Effector CD4-positive, alpha-beta T cell (primary cell): ENCODE measurements at places on chromosomes 2 and 18.

DNA sequence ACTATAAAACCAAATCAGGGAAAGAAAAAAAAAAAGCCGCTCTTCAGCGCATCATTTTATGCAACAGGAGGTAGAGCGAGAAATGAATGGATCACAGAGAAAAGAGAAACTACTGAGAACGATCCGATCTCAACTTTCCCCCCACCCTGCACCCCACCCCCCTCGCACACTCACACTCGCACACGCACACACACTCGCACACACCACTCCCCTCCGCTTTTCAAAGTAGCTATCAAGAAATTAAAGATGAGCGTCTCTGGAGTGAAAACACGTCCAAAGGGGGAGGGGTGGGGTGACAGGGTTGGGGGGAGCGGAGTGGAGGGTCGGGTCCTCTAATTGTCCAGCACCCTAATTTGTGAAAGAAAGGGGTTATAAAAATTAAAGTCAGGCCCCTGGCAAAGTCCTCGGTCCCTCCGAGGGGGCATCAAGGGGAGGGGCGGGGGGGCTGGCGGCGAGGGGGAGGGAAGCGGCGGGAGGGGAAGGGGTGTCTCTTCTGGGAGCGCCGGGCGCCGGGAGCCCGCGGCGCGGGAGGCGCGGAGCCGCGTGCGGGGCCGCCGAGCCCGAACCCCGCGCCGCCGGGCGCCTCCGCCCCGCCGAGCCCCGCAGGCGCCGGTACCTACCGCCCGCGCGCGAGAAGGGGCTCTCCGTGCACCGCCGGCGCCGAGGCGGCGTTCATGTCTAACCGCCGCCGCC lies 428 bp downstream of the TCF4 start:
- DNase-seq: no peak

- DNase-seq: no peak
Measured at GRCh38 chr18:48756511-48757226, 194.1 kb downstream of the SMAD7 start.

DNA sequence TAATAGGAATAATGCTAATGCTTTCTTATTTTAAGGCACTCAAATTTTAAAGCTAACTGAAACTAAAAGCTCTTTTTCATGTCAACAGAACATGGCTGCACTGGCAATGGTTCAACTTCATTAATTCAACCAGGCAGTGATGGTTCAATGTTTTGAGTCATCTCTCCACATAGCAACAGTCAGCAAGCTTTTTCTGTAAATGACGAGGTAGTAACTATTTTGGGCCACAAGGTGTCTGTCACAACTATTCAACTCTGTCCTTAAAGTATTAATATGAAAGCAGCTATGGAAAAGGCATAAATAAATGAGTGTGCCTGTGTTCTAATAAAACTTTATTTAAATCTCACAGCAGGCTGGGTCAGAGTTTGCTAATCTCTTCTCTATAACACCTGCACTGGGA lies 1425.6 kb upstream of the PIK3C3 start:
- no peak for DNase-seq

GRCh38 chr2:74822771-74823566 lies 11.0 kb upstream of the HK2 start:
- no peak for DNase-seq

DNA sequence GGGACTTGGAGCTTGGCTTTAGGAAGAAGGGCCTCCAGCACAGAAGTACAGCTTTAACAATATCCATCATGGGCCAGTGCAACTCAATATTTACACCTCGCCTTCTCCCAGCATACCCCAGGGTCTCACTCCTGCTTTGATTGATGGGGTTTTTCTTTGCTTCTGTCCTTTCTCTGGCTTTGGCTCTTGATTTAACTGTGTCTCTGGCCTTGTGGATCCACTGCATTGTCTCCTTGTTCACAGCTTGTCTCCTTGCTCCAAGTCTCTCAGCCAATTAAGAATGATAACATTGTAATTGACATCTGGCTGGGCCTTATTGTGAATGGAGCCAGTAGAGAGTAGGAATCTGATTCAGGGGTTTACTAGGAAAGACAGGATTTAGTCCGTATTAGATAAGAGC lies 1019.5 kb downstream of the TMEM182 start:
- DNase-seq: no peak

- no peak for DNase-seq
Measured at GRCh38 chr2:47708801-47709499, 74.0 kb upstream of the MSH6 start.

DNA sequence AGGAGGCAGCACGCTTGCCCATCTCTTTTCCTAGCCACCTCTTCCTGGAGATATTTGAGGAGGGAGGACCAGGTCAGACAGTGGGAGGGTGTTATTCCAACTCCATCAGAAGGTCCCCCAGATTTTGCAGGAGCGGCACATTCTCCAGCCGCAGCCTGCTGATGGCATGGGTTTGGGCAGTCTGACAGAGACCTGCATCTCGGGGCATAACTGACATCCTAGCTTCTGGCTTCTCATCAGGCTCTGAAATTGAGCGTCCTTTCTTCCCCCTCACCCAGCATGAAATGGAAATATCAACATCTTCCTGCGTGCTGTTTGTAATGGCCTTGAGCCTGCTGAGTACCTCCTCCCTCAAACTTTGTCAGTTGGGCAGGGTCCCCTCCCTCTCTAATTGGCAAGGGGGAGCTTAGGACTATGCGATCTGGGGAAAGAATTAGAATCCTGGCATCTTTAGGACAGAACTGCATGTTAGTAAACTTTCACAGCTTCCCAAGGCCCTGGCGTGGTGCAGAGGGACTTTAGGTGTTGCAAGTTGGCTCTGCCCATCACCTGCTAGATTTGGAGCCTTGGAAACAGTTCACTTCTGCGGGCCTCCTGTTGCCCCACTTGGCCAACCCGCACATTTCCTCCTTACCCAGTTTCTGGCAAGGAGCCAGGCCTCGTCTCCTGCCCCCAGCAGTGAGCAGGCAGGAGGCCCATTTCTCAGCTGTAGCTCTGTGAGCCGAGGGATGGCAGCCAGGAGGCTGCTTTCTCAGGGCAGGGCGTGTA lies 2.2 kb downstream of the ITM2C start:
- peak; percentile 58 for DNase-seq

- no peak for DNase-seq
Measured at GRCh38 chr2:25524507-25524906, 148.9 kb downstream of the DTNB start.

- no peak for DNase-seq
Measured at GRCh38 chr18:56799756-56800155, 148.6 kb downstream of the WDR7 start.

- DNase-seq: no peak
Measured at GRCh38 chr18:45046228-45046627, 365.5 kb downstream of the SETBP1 start.

DNA sequence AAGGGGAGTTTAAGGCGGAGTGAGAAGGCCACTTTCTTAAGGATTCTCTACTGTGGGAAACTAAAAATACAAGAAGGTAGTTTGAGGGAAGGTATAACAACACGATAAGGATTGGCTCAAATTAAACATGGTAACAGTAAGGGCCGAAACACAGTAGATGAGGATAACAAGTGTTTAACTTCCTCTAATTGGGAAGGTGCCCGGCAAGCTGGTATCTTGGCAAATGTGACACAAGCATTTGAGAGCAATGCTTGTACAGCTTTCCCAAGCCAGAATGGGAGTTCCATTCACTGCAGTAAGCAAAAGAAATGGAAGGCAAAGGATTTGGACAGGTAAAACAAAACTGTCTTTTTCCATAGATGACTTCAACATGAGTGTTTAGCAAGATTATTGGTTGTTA lies 19.8 kb downstream of the USP40 start:
- no peak for DNase-seq

DNA sequence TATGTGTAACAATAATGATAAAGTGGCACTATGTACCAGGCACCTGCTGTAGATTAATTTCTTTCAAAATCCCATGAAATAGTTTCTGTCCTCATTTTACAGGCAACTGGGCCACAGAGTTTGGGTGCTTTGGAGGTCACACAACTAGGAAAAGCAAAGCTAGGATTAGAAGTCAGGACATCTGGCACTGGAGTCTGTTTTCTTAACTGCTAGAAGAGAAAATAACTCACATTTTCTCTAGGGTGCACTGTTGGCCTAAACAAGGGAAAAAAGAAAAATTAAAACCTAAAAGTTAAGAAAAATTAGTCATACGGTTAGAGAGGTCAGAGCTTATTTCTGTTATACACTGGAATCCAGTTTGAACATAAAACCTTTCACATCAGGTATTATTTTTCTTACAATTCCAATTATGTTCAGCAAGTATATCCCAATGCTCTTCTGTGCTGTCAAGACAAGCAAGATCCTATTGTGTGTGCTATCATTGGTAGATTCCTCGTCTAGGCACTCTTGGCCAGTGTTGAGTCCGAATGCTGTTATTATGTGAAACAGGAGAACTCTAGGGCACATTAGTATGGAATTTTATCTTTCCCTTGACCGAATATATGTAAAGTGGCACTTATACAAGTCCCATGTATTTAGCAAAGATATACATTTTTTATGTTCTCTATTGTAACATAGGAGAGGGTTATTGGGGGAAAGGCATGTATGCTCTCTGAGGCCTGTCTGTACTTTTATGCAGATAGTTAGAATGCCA lies 1.5 kb upstream of the OSGEPL1 start:
- DNase-seq: no peak

DNA sequence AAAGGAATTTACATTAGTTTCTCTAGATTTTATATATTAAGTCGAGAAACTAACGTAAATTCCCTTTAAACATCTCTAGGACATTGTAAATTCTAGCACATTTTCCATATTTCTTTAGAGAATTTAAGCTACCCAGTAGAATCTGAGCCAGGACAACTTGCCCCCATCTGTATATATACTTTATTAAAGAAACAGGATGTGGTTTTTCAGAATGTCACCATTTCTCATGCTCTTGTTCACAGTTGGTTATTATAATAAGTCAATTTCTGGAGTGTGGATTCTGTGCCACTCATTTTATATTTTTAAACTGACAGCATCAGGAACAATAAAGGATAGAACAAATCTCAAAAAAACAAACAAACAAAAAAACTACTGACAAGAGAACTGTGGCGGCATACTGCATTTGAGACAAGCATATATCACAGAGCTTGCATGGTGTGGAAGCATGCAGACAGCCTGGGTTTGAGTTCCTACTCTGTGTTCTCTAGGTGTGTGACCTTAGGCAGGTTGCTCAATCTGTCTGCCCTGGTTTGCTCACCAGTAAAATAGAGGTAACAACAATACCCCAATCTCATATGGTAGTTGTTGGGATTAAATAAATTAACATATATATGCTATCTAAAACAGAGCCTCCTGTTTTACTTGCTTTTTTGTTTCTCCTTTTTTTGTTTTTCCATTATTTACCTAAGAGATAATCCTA lies 61.4 kb upstream of the DNER start:
- no peak for DNase-seq

DNA sequence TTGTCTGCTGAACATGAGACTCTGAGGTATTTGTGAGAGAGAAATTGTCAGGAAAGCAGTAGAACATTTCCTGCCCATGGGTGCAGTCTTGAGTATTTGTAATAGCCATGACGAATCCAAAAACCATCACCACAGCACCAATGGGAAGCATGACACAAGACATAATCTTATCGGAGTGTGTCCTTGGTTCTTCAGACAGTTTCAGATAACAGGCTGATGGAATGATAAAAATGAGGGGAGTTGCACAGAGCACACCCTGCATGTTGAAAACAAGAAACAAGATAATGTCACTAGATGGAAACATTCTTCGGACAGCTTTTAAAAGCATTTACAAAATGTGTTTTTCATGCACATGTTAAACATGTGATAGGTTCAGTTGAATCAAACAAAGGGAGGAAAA lies 56.9 kb downstream of the SLC38A11 start:
- DNase-seq: no peak

DNA sequence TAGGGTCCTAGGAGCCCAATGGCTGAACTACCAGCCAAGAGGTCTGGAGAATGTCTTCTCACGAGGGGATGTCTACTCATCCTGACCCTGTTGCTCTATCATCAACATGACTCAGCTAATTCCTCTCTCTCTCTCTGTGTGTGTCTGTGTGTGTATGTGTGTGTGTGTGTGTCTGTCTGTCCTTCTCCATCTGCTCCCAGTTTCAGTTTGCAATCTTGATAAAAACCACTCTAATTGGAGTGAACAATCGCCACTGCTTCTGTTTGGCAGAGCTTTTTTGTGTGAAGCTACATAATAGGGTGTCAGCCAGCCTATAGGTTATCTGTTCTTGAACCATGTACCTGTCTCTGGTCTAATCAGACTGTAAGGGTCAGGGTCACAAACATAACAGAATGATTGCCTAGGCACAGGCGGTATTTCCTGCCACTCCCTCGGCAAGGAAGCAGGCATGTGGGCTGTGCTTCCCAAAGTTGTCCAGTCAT lies 219.8 kb downstream of the SH3BP4 start:
- DNase-seq: no peak

DNA sequence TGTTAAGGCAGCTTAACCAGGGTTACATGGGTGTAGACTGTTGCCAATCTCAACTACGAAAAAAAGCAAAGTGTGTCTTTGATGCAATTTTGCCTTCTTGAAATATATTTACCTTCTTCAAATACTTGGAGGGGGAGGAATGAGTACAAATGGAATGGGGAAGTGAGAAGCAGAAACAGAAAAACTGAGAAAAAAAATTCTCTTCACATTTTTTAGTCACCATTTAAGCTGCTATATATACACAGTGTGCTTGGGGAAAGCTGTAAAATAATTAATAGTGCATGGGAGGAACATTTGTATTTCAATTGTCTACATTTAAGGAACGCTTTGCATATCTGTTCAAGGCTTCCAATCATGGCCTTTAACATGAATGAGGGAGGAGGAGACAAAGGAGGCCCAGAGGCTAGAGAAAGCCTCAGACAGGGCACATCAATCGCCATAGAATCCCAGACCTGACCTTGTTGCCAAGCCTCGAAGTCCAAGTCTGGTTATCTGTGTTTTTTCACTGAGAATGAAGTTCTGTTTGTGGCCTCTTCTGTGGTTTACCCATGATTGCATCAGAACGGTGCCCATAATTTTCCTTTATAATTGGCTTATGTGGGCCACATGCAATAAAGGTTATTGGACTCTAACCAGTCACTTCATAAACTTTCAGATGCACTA lies 158.6 kb downstream of the PIK3C3 start:
- no peak for DNase-seq

- no peak for DNase-seq
Measured at GRCh38 chr2:45300026-45300750, 290.9 kb upstream of the SIX2 start.

DNA sequence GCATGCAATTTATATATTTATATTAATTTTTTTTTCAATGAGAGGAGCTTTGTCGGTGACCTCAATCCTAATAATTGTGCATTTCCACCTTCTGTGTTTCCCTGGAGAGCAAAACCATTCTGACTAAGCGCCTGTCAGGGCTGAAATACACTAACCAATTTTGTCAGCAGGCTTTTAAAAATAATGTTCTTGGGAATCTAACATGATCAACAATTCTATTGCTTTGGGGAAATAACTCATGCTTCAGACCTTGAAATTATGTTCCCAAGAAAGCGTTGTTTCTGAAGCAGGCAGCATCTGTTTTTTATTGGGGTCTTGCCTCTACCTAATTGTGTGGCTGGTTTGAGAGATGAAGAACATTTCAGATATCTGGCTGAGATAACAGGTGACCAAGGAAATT lies 129.1 kb upstream of the ALKAL2 start:
- DNase-seq: no peak

DNA sequence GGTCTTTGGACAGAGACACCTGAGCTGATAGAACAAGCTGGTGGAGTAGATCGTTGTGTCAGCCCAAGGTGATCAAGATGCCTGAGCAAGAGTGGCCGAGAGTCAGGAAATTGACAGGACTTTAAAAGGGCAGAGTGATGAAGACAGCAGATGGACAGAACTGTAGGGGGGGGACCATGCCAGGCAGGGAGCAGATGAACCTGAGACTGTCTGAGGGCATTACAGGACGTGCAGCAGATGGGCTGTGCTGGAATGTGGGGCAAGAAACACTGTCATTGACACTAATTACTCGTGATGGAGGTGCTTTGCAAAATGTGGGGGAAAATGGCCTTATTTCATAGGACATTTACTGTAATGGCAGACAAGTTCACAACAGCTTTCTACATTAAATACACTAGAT lies 225.0 kb downstream of the THSD7B start:
- DNase-seq: no peak
